ENCODE measurements at places on chromosomes 5 and 9.

GRCh38 chr5:5456858-5457257, 34.4 kb downstream of the ICE1 start:
- H3K36me3 ChIP-seq: peaks cover 71% of the 10 kb centered on the region
- H3K27me3 ChIP-seq: no peaks in the 10 kb centered on the region
- H3K4me1 ChIP-seq: no peaks in the 10 kb centered on the region
- no peak overlapping the region for H3K27ac ChIP-seq
- no peak for ATAC-seq

DNA sequence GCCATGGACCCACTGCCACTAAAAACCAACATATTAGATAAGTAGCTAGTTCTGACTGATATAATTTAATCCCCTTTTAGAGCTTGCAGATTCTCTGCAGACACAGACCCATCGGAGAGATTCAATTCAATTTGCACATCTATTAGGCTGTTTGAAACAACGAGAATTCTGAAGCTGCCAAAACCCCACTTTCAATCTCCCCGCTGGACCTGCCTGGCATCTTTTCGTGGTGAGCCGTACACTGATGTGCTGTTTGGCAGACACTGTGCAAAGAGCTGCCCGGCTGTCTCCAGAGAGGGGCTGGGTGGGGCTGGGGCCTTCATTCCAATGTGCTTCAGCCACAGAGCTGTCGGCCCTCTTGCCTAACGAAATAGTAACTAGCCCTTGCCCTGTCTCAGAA, 42.1 kb upstream of the FAM240B start:
- peaks cover 10% of the 10 kb centered on the region for H3K27me3 ChIP-seq
- no peaks in the 10 kb centered on the region for H3K36me3 ChIP-seq
- H3K4me1 ChIP-seq: no peaks in the 10 kb centered on the region
- no peak for ATAC-seq
- no peak overlapping the region for H3K27ac ChIP-seq

DNA sequence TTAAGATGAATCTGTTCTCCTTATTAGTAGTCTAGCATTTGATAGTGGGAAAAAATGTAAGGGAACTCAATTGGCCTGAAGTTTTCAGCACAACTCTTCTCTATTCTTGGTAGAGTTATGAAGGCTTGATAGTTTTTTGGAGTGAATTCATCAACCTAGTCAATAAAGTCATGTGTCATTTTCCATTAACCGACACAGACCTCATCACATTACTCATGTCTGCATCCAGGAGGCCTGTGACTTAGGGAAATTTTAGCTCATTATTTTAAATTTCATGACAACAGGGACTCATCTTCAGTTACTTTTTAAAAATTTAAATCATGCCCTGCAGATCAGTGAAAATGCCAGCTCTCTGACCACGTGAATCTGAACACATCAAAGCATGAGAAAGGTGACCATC, 63.3 kb downstream of the ADAMTS16 start:
- H3K27ac ChIP-seq: no peak overlapping the region
- ATAC-seq: no peak
- H3K4me1 ChIP-seq: no peaks in the 10 kb centered on the region

- H3K36me3 ChIP-seq: no peaks in the 10 kb centered on the region
- H3K4me1 ChIP-seq: no peaks in the 10 kb centered on the region
- H3K27ac ChIP-seq: no peak overlapping the region
- no peaks in the 10 kb centered on the region for H3K27me3 ChIP-seq
Observed at GRCh38 chr9:16484744-16485143, 385.7 kb downstream of the BNC2 start.

GRCh38 chr5:90279091-90279490, 130.5 kb downstream of the CETN3 start:
- H3K4me1 ChIP-seq: no peaks in the 10 kb centered on the region
- H3K27ac ChIP-seq: no peak overlapping the region
- ATAC-seq: peak; percentile 21
- peaks cover 13% of the 10 kb centered on the region for H3K27me3 ChIP-seq
- no peaks in the 10 kb centered on the region for H3K36me3 ChIP-seq

DNA sequence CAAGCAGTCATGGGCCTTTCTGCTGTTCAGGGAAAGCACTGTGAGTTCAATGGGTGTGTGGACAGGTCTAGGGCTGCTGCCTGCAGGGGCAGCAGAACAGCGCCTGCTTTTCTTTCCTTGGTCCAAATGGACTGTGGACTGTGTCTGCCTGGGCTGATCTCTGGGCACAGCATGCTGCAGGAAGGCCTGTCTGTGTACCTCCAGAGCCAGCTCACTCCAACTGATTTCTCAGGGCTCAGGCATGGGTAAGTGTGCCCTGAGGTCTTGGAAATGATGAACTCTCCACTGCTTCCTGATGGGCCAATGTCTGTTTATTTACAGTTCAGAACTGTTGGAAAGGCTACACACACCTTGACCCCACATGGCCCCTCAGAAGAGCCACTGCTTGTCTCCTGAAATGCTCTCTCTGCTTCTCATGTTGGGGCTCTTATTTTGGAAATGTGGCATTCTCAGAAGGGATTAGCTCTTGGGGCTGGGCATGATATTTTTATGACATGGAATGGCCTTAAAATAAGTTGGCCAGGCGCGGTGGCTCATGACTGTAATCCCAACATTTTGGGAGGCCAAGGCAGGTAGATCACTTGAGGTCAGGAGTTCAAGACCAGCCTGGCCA, 27.0 kb downstream of the SLC22A4 start:
- H3K4me1 ChIP-seq: no peaks in the 10 kb centered on the region
- H3K4me3 ChIP-seq: no peak overlapping the region
- H3K36me3 ChIP-seq: peaks cover 22% of the 10 kb centered on the region
- no peak for ATAC-seq
- H3K27me3 ChIP-seq: no peaks in the 10 kb centered on the region
- no peak overlapping the region for H3K27ac ChIP-seq

GRCh38 chr5:113061846-113062780, 85.5 kb downstream of the DCP2 start:
- peaks cover 8% of the 10 kb centered on the region for H3K4me1 ChIP-seq
- no peak overlapping the region for H3K27ac ChIP-seq
- H3K27me3 ChIP-seq: peaks cover 12% of the 10 kb centered on the region
- ATAC-seq: no peak
- no peaks in the 10 kb centered on the region for H3K36me3 ChIP-seq
- no peak overlapping the region for H3K4me3 ChIP-seq

DNA sequence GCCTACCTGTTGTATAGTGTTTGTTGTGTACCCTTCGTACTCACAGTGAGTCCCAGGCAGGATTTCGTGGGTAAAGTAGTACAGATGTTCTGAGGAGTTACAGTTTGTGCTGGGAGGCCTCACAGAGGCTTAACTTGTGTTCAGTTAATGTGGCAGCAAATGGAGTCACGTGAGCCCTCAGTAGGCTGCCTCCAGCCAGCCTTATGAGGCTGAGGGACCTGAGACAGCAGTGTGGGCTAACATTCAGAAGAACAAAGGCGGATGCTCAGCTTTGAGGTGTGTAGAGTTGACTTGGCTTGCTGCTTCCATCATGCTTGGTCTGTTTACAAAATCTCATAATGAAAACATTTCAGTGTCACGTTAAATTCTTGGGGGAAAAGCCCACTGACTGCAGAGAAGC, 118.1 kb downstream of the TRIO start:
- peak overlapping the region; percentile 20 for H3K27ac ChIP-seq
- H3K36me3 ChIP-seq: peaks cover 8% of the 10 kb centered on the region
